H1 (cell line): ENCODE measurements at places on chromosomes 12 and 14. TPM values are rescaled to one million over a fixed set of nuclear protein-coding genes. Genes with fewer than 3 reads are reported as not detected.

GLI1 gene
- total RNA-seq: 20.6 and 23.5 TPM in 2 replicates

FAIM2 gene
- total RNA-seq: 0.89 and 1.4 TPM in 2 replicates

DNA sequence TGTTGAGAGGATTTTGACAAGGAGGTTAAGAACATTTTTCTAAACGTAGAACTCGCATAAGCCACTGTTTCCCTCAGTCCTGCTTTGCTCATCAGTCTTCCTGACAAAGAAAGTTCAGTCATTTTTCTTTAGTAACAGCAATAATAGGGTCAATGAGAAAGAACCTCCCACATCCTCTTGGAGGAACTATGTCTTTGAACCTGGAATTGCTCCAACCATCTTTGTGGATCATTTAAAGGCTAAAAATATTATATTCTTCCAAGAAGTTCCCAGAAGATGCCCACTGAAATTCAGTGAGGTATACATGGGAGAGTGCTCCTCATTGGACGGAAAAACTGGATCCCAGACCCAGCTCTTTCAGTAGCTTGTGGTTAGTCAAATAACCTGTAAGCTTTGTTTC, 282.8 kb upstream of the FAR2 start:
- peaks cover 3% of the 10 kb centered on the region; the same call in 1 of the 2 replicates for H3K4me1 ChIP-seq
- H3K27me3 ChIP-seq: no peaks in the 10 kb centered on the region
- no peak for DNase-seq
- H3K4me3 ChIP-seq: no peak overlapping the region
- H3K36me3 ChIP-seq: no peaks in the 10 kb centered on the region
- H3K27ac ChIP-seq: no peak overlapping the region

GRCh38 chr12:19712041-19712440, 272.7 kb downstream of the AEBP2 start:
- no peaks in the 10 kb centered on the region for H3K36me3 ChIP-seq
- no peak for DNase-seq
- no peak overlapping the region for H3K4me3 ChIP-seq

DNA sequence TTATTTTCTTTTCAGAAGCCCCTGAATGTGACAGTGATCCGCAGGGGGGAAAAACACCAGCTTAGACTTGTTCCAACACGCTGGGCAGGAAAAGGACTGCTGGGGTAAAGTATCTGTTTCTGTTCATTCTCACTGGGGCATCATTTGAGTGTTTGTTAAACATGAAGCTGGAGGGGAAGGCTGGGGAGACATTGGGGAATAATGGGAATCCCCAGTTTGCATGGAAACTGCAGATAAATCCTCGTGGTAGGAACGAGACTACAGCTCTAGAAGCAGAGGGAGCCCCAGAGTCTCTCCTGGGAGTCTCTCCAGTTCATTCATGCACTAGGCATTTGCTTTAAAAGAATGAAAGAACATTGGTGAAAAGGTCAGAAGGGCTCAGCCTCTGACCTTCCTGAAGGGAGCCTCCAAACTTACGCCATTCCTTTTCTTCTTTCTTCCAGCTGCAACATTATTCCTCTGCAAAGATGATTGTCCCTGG, 2.5 kb upstream of the CFAP251 start:
- H3K36me3 ChIP-seq: no peaks in the 10 kb centered on the region; the same call in 1 of the 2 replicates
- no peaks in the 10 kb centered on the region for H3K27me3 ChIP-seq
- no peak overlapping the region for H3K4me3 ChIP-seq
- DNase-seq: no peak
- no peak overlapping the region for H3K27ac ChIP-seq

- no peak for DNase-seq
- no peak overlapping the region for H3K27ac ChIP-seq
- H3K4me1 ChIP-seq: no peaks in the 10 kb centered on the region
These were observed 170.8 kb downstream of the ESR2 start for GRCh38 chr14:64123241-64123822.

DNA sequence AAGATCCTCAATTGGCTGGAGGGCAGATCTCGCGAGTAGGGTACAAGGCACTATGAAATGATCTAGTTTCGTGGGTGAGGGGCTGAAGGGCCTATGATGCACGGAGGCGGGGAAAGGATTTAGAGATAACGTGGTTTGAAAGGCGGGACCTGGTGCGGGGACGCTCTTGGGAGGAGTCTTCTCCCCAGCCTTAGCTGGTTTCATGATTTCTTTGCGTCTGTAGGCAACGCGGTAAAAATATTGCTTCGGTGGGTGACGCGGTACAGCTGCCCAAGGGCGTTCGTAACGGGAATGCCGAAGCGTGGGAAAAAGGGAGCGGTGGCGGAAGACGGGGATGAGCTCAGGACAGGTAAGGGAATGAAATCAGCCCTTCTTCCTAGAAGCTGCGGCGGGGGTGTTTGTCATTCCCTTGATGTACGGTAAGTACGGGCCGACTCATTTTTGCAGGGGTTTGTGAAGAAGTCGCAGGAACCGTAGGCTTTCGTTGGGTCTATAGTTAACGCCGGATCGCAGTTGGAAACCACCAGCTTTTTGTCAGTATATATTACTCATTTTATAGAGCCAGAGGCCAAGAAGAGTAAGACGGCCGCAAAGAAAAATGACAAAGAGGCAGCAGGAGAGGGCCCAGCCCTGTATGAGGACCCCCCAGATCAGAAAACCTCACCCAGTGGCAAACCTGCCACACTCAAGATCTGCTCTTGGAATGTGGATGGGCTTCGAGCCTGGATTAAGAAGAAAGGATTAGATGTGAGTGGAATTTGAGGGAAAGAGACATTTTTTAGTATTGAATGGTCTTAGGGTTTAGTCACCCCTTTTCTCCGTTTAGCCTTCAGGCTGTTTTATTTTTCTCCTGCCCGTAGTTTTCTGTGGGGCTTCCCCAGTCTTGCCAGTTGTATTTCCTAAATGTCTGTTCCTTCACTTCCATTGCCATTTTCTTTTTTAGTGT, 602 bp downstream of the APEX1 start:
- no peaks in the 10 kb centered on the region for H3K27me3 ChIP-seq
- H3K36me3 ChIP-seq: peaks cover 41% of the 10 kb centered on the region
- peaks cover 2% of the 10 kb centered on the region for H3K4me1 ChIP-seq
- H3K27ac ChIP-seq: peak overlapping the region; percentile 99
